NCI-H774 (cell line): ENCODE measurements at places on chromosomes 7 and 10.

DNA sequence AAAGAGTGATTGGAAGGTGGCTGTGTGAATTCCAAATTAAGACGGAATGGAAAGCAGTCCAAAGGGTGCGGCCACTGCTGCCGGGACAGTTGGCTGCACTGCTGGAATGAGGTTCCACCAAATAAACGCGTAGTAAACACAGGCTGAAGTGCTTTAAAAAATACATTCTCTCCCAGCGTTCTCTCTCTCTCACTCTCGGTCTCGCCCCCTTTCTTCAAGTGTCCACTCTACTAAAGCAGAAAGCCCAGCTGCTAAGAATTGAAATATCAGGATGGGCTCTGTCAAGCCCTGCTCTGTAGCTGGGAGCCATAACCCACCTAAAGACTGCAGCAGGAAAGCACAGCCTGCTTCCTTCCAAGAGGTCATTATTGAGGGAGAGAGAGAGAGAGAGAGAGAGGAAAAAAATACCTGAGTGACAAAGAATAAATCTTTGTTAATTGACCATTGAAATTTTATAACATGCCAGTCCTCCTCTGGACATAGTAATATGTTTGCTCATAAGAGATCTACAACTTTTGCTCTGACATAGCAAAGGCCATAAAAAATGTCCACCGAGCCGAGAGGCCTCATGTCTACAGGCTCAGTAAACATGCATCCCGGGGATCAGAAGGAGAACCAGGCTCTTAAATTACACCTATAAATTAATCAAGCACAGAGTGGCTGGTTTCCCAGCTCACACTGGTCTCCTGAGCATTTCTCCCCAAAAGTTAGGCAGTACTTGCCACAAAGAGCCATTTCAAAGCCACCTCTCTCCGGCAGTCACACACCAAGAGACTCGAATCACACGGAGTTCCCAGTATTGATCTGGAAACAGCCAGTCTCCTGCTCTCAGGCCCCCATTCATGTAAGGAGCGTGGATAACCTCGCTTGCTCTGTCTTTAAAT, 72.8 kb downstream of the FGFR2 start:
- DNase-seq = no peak

DNA sequence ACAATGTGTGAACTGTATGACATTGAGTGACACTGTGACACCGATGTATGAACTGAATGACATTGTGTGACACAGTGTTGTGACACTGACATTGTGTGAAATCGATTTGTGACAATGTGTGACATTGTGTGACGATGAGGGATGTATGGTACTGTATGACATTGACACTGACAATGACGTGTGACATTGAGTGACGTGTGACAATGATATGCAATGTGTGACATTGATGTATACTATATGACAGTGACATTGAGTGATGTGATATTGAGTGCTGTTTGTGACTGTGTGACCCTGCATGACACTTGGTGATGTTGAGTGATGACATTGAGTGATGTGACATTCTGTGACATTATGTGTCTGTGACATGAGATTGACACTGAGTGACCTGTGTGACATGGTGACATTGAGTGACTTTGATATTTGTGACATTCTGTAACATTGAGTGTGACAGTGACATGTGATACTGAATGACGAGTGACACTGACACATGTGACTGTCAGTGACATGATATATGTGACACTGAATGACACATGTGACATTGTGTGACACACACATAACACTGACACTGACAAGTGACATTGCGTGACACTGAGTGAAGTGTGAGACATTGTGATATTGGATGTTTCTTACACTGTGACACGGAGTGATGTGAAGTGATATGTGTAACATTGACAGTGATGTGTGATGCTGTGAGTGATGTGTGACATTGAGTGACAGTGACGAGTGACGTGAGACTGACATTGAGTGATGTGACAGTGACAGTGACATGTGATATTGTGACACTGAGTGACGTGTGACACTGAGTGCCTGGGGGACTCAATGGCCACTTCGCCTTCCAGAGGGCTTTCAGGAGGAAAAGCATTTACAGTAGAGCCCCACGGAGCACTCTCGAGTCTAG, 167.5 kb downstream of the PRKAG2 start:
- no peak for DNase-seq

GRCh38 chr7:43071604-43072003, 40.8 kb upstream of the HECW1 start:
- no peak for DNase-seq

- DNase-seq = no peak
These were observed 1.1 kb downstream of the PSMA2 start for GRCh38 chr7:42930889-42931288.

- DNase-seq = no peak
These were observed 2.1 kb upstream of the LIPM start for GRCh38 chr10:88800152-88801125.

DNA sequence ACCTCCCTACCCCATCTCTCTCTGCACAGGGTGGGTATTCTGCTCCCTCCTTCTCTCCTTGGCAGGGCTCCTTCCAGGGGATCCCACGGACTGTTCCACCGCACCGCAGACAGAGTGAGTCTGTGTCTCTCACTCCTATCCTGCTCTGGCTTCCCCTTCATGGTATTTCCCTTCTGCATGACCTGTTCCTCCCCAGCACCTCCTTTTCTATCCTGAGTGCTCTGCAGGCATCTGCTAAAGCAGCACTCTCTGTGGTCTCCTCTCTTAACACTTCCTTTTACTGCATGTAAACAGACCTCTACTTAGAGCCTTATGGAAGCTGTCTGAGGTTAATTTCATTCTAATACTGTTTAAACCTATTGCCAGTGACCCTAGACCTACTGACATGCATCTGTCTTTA, 171.5 kb downstream of the CCSER2 start:
- DNase-seq = no peak

- DNase-seq = peak; percentile 35
These were observed 598 bp upstream of the ZEB1 start for GRCh38 chr10:31318382-31318853.

GRCh38 chr7:96136600-96137239, 185.2 kb downstream of the SLC25A13 start:
- no peak for DNase-seq

GRCh38 chr7:92435542-92435941, 11.7 kb upstream of the GATAD1 start:
- no peak for DNase-seq

- DNase-seq = no peak
These were observed 496.8 kb downstream of the TFEC start for GRCh38 chr7:115533785-115534184.

DNA sequence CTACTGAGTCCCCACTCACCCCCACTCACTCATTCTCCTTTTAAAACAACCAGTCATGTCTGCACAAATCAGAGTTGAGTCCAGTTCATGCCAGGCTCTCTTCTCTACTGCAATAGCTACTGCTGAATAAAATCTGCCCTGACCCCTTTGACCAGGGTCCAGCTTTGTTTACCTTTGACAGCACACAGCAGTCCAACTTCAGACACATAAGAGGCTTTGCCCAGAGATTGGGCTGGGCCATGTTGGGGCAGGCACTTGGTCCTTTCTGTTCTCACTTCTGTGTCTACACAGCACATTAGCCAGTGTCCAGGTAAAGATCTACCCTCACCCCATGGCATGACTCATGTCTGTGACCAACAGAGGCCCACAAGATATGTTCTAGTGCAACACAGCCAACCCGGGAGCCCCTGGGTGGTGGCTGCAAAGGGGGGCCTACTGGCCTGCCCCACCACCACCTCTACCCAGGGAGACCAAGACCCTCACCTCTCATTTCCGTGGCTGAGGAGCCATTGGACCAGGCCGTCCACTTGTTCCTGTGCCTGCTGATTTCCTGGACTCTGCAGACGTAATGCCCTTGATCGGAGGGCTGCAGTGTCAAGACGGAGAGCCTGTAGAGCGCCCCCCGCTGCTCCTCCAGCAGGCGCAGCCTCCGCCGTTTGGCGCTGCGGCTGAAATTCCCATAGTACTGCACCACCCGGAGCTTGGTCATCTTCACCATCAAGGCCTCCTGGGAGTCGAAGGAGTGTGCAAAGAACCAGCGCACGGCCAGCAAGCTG, 8.0 kb downstream of the VSTM4 start:
- DNase-seq = no peak
